ENCODE measurements at places on chromosomes 7 and 10. TPM values are rescaled to one million over a fixed set of nuclear protein-coding genes. Genes with fewer than 3 reads are reported as not detected.
A peak's percentile ranks its signal among the peaks of the same experiment; 100 is the strongest.

- DNase-seq, result no peak
Observed at GRCh38 chr7:113763226-113763625, 155.6 kb downstream of the PPP1R3A start.

The ATXN7L1 gene
- total RNA-seq, result 1.5 TPM

- DNase-seq, result no peak
Observed at GRCh38 chr7:96179341-96179740, 142.6 kb downstream of the SLC25A13 start.

The AKR1C8 gene
- not detected for total RNA-seq

DNA sequence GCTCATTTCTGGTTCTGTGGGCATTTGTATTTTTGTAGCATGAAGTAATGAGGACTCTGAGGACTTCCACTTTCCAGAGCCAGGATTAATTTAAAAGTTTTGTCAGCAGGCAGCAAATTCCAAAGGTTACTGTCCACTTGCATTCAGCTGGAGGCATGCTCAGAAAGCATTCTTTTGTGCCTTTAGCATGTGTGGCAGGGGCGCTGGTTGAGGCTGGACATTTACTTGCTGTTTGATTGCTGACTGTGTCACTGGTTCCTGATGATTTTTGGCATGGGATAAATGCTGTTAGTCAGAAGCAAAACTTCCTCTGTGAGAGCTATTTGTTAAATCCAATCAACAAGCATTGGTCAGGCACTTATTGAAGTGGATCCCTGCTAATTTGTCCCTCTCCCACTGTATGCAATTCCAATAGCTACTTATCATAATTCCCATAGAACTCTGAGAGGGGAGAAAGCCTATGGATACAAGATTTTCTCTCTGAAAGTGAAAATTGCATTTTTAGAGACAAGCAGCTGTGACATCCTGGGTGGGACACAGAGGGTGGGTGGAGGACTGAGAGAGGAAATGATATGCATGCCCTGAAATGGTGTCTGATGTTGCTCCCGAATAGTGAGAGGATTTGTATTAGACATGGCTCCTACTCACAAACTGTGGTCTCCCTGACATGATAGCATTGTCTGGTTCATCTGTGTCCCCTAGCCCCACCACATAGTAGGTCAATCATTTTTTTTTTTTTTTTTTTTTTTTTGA, 161.2 kb upstream of the WDR11 start:
- no peak for DNase-seq

The ACSM6 gene
- not detected for total RNA-seq

GRCh38 chr10:71939304-71939703, 24.9 kb upstream of the CHST3 start:
- no peak for DNase-seq

DNA sequence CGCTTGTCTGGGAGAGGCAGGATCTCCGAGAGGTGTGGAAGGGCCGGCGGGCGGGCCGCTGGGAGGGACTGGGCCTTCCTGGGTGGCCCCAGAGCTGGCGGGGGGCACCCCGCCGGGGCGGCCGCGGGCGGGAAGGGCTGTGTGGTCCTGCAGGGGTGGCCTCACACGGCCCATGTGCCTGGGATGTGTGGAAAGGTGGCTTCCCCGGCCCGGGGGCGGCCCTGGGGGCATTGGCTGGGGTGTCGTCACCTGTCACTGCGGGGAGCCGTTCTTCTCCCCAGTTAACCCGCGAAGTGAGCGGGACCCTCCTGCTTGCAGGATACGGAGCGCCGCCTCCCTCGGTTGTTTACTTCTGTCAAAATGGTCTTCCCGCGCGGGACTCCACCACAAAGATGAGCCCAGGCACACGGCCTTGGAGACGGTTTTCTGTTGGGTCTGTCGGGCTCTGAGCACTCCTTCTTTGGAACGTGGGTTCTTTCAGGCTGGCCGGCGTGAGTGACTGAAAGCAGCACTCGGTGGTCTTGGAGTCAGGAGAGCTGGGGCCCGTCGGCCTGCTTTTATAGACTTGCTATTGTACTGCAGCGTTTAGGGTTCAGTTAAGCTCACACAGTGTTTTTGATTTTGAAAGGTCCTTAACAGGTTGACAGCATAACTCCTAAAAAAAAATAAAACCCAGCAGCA, 700 bp downstream of the SMC3 start:
- no peak for DNase-seq

GRCh38 chr10:87705339-87705738, 45.7 kb downstream of the PAPSS2 start:
- DNase-seq, result peak; percentile 55
